ENCODE measurements at places on chromosomes 7 and 10.

DNA sequence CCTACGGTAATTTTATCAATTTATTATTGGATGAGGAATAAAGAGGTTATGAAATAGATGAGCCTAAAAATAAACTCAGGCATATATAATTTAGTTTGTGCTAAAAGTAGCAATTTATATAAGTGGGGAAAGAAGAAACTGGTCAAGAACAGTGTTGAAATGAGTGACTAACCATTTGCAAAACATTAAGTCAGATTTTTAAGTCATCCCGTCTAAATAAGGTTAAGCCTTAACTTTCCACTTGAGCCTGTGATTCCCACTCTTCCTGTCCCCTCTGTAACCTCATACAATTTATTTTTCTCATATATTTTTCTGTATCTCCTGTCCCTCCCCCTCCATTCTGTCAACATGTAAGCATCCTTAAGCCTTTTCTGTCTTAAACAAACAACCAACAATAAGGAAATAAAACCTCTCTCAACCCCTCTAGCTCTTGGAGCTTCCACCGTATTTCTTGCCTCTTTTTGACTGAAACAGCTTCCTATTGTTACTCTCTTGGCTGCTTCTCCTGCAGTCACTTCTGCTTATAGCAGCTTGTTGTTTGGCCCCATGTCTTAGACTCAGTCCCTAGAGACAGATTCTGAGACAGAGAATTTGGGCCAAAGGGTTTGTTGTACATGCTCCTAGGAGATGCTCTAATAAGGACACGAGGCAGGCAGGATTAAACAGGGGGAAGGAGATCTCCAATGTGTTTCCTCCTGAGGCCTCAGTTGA lies 109.7 kb downstream of the GNAI1 start:
- no peak for DNase-seq

DNA sequence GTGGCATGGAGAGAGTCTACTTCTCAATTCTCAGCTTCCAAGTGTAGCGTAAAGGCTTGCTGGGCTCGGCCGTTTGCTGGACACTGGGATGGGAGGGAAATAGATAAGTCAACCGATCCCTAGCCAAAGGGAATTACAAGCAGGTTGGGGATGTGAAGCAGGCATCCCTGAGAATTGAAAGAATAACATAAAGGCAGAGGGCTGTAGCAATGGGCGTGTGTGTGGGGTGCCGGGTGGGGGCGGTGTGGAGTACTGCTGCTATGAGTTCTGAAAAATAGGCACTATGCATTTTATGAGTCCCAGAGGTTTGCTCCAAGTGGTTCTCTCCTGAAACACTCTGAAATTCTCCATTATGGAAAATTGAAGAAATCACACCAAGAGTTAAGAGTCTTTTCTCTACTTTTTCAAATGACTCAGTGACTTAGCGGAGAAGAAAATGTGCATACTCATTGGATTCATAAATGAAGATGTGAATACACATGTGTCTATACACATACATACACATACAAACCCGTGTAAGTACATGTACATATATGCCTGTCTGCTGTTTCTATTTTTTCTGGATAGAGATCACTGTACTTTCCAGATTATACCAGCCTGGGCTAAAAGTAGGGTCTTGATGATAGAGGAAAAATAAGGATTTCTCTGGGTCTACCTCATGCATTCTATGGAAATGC lies 65.4 kb downstream of the ADRA2A start:
- DNase-seq = no peak

GRCh38 chr7:539731-540411 lies 20.2 kb upstream of the PDGFA start:
- no peak for DNase-seq

DNA sequence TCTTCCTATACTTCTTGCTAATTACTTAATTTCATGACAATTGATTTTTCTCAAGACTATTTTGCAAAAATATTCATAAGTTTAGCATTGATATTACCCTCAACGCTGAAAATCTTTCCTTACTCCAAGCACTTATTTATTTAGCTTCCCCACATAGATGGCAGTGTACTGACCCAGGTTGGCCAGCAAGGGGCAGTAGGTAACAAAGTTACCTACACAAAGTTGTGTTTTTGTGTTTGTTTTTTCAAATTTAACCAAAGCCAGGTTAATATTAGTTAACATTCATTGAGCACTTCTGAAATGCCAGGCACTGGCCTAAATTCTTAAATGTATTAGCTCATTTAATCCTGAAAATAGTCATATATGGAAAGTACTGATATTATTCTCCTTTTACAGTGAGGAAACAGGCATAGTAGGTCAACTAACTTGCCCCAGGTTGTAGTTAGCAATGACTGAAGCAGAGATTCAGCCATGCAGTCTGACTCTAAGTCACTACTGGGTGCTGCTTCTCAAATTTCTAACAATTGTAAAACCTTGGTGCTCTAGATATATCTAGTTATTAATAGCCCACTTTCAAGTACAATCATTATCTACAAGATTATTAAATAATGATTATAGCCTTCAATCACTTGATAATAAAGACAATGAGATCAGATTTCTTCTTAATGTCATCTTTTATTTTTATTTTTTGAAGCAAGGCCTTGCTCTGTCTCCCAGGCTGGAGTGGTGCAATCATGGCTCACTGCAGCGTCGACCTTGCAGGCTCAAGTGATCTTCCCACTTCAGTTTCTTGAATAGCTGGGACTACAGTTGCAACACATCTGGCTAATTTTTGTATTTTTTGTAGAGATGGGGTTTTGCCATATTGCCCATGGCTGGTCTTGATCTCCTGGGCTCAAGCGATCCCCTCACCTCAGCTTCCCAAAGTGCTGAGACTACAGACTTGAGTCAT lies 5.8 kb upstream of the GGCT start:
- DNase-seq = peak; percentile 39

DNA sequence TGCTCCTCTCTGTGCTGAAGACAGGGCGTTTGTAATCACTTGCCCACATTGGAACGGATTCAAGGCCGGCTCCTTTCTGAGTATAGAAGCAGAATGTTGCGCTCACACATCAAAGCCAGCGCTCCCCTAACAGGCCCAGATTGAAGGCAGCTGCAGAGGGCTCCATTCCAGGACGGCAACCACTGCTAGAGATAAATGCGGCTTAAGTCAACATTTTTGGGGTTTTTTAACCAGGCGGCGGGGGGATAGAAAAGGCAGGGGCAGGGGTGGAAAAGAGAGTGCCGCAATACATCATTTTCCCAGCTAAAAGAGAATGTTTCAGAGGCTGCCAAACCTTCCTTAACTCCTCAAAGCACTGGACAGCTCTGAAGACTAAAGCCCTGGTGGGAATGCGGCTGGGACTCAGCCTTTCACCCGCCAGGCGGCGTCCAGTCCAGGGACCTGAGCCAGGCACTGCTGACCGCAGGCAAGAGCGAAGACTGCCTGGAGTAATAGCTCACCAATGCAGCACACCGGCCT lies 189.6 kb downstream of the TNS3 start:
- DNase-seq = no peak

GRCh38 chr10:126387931-126388911 lies at the start of gene ADAM12:
Gene ADAM12 (minus strand): TSS chr10:126388477. CDS start chr10:126388145, 332 bp downstream.
- DNase-seq = no peak

DNA sequence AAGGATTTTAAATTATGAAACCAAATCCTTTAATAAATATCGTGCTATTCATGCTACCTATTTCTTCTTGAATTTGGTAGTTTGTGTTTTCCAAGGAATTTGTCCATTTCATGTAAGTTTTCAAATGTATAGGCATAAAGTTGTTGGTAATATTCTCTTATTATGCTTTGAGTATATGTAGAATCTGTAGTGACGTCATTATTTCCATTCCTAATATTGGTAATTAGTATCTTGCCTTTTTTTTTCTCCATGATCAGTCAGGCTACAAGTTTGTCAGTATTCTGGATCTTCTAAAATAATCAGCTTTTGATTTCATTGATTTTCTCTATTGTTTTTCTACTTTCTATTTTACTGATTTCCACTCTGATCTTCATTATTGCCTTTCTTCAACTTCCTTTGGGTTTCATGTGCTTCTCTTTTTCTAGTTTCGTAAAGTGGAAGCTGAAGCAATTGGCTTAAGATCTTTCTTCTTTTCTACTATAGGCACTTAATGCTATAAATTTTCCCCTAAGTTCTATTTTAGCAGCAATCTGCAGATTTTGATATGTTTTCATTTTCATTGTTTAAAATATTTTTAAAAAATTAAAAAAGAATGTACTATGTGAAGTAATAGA lies 156.5 kb upstream of the HDAC9 start:
- no peak for DNase-seq

- DNase-seq = no peak
These were observed 13.9 kb downstream of the HECTD2 start for GRCh38 chr10:91424016-91424415.

GRCh38 chr10:88190123-88190522 lies 326.7 kb downstream of the PTEN start:
- no peak for DNase-seq

GRCh38 chr7:112150823-112151641 lies 55.2 kb downstream of the DOCK4 start:
- no peak for DNase-seq

DNA sequence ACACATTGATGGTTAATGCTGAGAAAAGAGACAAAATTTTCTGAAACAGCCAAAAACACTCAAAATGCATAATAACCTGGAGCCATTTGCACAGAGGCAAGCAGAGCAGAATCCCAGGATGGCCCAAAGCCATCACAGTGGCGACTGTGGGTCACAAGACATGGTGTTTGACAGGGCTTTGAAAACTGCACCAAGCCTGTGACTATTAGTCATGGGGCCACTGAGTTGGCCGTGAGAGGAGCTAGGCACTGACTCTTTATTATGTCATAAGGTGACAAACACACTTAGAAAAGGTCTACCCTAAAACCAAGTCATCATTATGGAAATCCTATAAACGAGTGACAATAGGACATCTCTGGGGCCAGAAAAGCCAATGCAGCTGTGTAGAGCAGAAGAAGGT lies 23.9 kb downstream of the DRGX start:
- no peak for DNase-seq

- no peak for DNase-seq
These were observed 528.9 kb downstream of the MAGI2 start for GRCh38 chr7:78924581-78924980.

DNA sequence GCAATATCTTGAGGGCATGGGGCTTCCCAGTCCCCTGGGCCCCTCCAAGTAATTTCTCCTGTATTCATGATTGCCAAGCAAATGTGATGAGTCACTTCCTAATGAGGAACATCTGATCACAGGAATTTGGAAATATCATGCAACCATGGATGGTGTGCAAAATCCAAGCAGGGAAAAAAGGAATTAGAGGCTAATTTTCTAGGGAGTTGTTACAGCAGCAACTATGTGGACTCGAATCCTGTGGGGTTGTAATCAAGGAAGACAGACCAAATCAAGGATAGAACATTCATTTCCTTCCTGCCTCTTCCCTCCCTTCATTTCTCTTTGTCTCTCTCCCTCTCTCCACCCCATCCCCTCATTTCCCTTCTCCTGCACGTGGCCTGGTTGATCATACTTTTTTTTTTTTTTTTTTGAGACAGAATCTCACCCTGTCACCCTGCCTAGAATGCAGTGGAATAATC lies 23.9 kb upstream of the AGFG2 start:
- DNase-seq = no peak

- DNase-seq = no peak
These were observed 322.4 kb upstream of the GHITM start for GRCh38 chr10:83816942-83817341.

DNA sequence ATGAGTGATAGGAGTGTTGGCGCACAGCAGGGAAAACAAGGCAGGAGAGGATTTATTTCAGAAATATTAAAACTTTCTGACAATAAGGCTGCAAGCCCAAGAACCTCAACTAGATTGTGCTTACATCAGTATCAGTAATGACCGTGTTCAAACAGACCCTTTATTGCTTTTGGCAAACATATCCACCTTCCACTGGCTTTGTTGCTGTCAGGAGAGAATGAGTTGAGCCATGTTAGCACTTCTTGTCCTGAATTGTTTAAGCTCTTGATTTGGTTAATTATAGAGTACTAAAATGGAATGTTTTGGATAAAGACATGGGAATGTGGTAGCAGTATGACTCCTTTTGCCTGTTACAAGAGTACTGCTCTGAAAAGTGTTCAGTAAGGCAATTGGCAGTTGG lies 3.8 kb downstream of the AHCYL2 start:
- DNase-seq = no peak

DNA sequence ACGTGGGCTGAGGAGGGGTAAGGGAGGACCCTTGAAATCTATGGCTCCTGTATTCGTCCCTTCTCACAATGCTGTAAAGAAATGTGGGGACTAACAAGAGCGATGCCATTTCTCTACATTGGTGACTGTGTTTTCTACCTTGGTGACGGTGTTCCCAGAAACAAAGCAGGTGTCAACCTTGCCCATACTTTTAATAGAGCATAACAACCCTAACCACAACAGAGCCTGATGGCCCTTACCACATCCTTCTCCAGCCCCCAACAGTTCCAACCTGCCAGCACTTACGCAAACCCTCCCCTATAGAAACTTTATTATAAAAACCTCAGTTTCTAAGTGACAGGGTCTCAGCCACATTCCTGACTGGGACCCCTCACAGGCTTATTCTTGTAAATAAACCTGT lies 28.2 kb upstream of the ADCYAP1R1 start:
- peak; percentile 73 for DNase-seq

GRCh38 chr7:51141451-51142003 lies 175.1 kb downstream of the COBL start:
- peak; percentile 68 for DNase-seq

Data from Jurkat, Clone E6-1 (cell line).